ENCODE measurements at places on chromosomes 12 and 14. TPM values are rescaled to one million over a fixed set of nuclear protein-coding genes. Genes with fewer than 3 reads are reported as not detected.

DNA sequence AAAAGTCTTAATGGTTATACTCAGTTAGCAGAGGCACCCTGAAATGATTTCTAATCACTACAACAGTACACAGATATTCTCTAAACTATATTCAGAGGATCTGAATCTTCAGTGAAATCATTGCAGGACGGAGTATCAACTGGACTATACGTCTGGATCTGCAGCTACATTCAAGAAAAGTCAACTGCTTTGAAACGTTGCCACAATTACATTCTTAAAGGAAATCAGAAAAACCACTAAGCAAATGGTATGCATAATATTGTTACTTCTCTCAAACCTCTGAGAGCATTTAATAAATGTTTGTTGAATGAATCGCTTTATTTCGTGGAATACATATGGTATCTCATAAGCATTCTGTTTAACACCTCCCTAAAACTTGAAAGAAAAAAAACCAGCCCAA lies 67.4 kb downstream of the MED13L start:
- no peak for DNase-seq

GRCh38 chr12:85036234-85036707 lies at the start of the genes LRRIQ1 and TSPAN19:
TSS of gene LRRIQ1 (plus strand) at chr12:85036351. CDS start at chr12:85038177, 1,826 bp downstream.
TSS of gene TSPAN19 (minus strand) at chr12:85036277. CDS start at chr12:85029946, 6,331 bp downstream.
- peak; percentile 42 for DNase-seq

DNA sequence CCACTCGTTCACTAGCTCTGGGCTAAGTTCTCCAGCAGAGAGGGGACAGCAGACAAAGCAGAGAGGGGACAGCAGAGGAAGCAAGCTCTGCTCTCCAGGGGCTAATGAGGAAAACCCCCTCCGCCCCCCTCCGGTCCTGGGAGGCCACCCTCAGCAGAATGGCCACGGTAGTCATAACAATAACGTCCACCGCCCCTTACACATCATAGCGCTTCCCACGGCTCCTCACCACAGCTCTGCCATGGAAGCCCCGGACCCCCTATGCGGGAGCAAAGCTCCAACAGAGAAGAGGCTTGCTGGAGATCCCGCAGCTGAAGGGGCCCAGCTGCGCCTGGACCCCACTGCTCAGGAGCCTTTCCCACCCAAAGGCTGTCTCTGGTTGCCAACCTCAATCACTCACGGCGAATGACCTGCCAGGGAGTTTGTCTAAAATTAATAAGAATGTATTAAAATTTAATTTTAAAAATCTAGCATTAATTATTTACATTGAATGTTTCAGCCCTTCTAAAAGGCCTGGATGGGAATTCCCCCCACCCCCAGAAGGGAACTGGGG lies 17.4 kb downstream of the BEGAIN start:
- DNase-seq: no peak

Gene TCL1A
- not detected for total RNA-seq

DNA sequence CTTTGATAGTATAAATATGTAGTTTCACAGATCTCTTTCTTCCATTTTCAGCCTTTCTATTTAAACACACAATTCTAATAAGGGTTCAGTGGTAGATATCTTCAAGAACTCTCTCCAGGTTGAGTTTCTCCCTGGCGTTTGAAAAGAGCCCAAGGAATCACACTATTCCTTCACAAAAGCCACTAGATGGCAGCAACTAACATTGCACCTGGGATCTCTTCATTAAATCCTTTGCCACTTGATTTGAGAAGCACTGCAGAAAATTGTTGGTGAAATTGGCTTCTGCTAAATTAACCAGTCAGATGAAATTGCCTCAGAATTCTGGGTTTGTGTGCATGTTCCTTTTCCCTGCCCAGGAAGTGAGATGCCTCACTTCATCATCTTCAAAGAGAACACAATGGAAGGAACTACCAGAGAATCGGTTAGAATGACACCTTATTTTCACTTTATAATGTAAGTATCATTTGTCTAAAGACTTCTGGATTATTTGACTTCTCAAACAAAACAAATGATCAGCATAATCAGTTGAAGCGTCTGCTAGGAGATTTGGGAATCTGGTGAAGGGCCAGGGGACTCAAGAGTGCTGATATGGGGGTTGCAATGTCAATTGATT lies 6.8 kb downstream of the CCDC198 start:
- no peak for DNase-seq

DNA sequence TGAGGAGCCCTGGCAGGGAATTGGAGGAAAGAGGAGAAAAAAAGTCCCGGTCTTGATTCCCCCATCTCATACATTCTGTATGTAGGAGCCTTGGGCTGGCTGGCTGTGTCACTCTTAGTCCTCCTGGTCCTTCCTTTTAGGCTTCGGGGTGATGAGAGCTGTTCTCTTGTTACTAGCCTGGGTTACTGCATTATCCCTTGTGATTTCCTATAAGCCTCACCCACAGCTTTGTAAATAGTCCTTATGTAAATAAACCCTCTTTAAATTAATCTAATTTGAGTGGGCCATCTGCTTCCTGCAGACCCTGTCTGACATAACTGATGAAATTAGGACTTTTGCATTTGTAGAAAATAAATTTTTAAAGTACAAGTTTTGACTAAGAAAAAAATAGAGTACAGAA lies 19.2 kb downstream of the DNM1L start:
- DNase-seq: no peak

GRCh38 chr14:103001226-103001625 lies 56.1 kb downstream of the CDC42BPB start:
- no peak for DNase-seq

Gene SPRING1
- total RNA-seq: 20.9 TPM

Gene ACOT2
- 4.8 TPM for total RNA-seq

DNA sequence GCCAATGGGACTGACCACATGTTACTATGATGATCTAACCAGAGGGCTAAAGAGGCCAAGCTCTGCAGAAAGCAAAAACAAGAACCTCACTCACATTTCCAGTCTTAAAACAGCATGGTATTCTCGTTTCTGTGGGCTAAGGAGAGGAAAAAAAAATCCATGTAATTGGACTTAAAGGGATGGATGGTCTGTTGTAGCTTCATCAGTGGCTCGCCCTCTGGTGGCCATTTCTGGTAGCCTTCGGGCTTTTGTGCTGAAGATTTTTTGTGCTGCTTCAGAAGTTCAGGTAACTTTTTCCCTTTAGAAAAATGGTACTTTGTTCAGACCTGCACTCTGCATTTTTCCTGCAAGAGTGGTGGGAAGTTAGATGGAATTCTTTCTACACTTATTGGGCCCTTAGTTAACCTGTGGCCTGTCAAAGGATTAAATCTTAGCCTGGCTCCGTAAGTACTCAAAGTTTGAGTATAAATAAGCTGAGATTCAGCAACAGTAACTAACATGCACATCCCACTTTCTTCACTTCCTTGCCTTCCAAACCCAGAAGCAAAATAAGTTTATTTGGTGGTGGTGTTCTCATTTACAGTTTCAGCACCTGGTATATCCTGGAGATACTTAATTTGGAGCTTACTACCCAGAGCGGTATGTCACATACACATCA lies 22.3 kb downstream of the DCAF4 start:
- peak; percentile 75 for DNase-seq

GRCh38 chr14:103696070-103696402 lies 19.2 kb downstream of the XRCC3 start:
- no peak for DNase-seq

DNA sequence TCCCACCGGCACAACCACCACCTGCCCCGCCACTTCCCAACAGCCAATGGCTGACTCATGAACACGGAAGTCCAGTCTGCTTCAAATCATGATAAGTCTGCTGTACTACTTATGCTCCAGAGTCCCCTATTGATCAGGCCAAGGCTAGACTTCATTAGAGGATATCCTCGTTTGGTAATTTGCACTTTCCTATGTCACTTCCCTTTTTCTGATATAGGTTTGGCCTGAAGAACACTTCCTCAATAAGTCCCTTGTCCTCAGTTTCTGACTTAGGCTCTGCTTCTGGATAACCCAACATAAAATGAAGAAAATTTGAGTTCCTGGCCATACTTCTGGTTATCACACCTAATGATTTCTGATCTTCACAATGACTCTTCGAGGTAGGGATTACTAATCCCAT lies 45.3 kb downstream of the IFNG-AS1 start:
- DNase-seq: no peak

DNA sequence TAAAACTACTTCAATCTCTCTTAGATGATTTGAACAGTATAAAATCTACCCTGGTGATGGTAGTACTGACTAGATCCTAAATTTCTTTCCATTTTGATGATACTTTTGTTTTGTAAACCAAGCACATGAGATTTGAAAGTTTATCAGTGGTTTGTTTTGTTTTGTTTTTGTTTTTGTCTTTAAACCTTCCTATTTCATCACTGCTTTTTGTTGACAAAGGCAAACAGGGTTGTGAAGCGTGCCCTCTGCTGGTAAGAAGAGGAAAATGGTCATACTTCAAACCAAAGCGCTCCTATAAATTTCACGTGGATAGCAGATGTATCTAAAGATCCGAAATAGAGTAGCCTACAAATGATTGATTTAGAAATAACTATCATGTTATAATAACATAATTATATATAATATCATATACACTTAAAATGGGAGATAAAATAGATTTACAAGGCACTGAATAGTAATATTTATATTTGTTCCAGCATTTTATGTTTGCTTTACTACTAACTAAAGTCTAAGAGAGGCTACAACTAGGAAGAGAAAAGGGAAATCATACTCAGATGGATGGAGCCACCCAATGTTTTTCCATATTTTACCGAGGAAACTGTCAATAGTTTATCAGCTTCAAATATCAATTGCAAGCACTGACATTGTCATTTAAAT lies 254.0 kb upstream of the USP15 start:
- DNase-seq: peak; percentile 10

Gene PZP
- total RNA-seq: not detected

GRCh38 chr12:69840727-69841126 lies 15.7 kb downstream of the MYRFL start:
- DNase-seq: no peak

DNA sequence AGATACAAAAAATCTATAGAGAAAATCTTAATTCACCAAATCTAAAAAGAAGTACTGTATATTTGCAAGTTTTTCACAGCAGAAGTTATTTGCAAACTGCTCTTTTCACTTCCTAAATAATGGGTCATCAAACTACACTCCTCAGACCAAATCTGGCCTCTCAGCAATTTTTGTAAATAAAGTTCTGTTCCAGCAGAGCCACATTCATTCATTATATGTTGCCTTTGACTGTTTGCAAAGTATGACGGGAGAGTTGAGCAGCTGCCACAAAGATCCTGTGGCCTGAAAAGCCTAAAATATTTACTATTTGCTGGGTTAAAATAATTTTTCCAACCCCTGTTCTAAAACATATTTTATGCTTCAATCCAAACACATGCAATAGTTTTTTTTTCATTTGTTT lies 1222.3 kb upstream of the SEL1L start:
- no peak for DNase-seq

- no peak for DNase-seq
These were observed 176.5 kb upstream of the CPNE8 start for GRCh38 chr12:39081910-39082309.

Gene KRT74
- total RNA-seq: not detected

Gene SPTB
- 0.70 TPM for total RNA-seq

Gene DDX11
- total RNA-seq: 115 TPM

- DNase-seq: peak; percentile 51
These were observed 428.1 kb downstream of the NRXN3 start for GRCh38 chr14:78598046-78598920.

Gene TAS2R14
- 1.2 TPM for total RNA-seq

- DNase-seq: no peak
These were observed 322.1 kb upstream of the ATP2B1 start for GRCh38 chr12:90030726-90031125.

- DNase-seq: no peak
These were observed 788.9 kb upstream of the TBX3 start for GRCh38 chr12:115472852-115473251.

GRCh38 chr12:122166422-122167349 lies 7.3 kb downstream of the IL31 start:
- DNase-seq: peak; percentile 91

Gene SLC15A5
- not detected for total RNA-seq

- no peak for DNase-seq
These were observed 29.3 kb downstream of the DHRS2 start for GRCh38 chr14:23665302-23666016.

DNA sequence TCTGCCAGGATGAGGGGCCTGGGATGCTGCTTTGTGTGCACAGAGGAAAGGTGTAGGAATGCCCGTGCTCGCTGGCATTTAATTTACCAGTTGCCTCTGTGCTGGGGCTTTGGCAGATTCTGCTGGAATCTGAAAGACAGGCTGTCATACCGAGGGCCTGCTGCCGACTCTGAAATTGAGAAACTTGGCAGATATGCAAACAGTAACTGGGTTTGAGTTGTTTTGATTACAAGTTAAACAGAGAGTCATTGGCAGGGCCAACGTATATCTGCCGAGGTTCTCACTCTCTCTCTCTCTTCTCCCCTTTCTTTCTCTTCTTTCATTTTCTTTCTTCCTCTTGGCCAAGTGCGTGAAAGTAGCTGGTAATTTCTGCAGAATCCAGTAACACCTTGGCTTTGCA lies 618.7 kb downstream of the VRK1 start:
- no peak for DNase-seq

GRCh38 chr12:8593246-8593645 lies 19.4 kb downstream of the AICDA start:
- DNase-seq: no peak

- no peak for DNase-seq
These were observed 79.3 kb downstream of the ARF6 start for GRCh38 chr14:49972131-49972671.

Gene SIX1
- not detected for total RNA-seq

DNA sequence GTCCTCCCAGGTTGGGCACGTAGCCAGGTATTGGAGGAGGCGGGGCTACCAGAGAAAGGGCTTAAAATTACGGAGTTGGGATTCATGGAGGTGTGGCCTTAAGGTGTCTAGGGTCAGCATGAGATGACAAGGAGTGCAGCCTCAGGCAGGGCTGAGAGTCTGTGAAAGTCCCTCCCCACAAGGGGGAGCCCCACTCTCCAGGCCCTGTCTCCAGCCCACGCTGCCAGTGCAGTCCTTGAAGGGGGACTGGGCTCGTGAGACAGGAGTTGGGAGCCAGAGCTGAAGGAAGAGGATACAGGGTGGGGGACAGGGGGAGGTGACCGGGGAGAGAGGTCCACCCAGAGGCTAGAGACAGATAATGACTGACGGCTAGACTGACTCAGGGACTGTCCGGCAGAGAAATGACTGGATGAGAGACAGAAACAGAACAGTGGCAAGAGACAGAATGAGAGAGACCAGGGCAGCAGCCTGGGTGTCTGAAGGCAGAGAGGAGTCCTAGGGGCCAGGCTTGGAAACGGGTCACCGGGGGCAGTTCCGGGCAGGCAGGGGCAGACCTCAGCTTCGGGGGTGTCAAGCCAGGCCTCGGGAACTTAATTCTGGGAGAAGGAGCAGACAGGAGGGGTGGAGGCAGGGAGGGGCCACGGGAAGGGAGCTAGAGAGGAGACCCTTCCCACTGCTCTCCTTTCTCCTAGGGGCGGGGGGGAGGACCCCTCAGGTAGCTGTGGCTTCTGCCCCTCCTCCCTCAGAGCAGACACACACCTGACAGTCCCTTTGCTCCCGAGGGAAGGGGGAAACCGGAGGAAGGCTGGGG lies 970 bp downstream of the CDH24 start:
- peak; percentile 77 for DNase-seq

DNA sequence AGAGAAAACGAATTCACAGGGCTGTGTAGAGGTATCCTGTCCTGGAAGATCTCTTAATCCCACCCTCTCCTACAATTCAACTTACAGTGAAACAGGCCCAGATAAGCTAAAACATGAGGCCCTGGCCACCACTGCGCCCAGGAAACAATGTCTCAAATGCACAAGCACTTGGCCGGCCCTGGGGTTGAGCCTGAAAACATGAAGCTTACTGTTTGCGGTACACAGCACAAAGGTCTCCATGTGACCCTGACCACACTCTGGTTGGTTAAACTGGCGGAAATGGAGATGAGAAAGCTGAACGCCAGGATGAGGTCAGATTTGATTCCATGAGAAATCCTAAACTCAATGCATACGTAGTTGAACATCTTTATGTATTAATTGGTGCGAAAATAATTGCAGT lies 16.4 kb downstream of the WSB2 start:
- DNase-seq: no peak

GRCh38 chr12:128111951-128112350 lies 155.0 kb upstream of the TMEM132C start:
- DNase-seq: no peak
